Hematopoietic multipotent progenitor cell treated with erythropoietin and hydrocortisone succinate and interleukin-3 and kit ligand, for 6 days (in vitro differentiated cells): ENCODE measurements at places on chromosomes 16 and 17.

- DNase-seq = no peak
Measured at GRCh38 chr17:64951877-64952276, 32.6 kb upstream of the LRRC37A3 start.

GRCh38 chr17:50425682-50426471 is at the start of gene ACSF2:
Gene ACSF2, plus strand, starts transcription at chr17:50426218. Its CDS starts 44 bp downstream, at chr17:50426262.
- DNase-seq = peak; percentile 77

GRCh38 chr16:51312363-51313150 is 161.5 kb upstream of the SALL1 start:
- no peak for DNase-seq

GRCh38 chr16:888901-889570 is 81.7 kb downstream of the LMF1 start:
- DNase-seq = no peak

DNA sequence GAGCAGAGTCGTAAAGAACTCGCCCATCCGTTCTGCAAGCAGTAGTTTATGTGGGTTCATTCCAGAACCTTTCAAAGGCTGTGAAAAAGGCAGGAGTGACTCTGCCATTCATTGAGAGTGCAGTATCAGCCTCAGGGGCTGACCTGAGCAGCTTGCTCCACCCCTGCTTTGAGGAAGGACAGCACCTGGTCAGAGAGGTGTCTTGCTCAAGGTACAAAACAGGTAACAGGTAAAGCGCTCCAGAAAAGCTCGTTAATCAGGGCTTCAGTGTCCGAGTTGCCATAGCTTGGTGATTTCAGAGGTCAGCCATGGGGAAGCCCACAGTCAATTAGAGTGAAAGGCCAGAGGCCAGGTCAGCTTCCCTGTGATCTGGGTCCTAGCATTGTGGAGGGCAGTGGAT is 251.1 kb downstream of the ABCC12 start:
- DNase-seq = no peak

GRCh38 chr17:18229771-18230170 is 4.3 kb downstream of the LLGL1 start:
- DNase-seq = no peak

DNA sequence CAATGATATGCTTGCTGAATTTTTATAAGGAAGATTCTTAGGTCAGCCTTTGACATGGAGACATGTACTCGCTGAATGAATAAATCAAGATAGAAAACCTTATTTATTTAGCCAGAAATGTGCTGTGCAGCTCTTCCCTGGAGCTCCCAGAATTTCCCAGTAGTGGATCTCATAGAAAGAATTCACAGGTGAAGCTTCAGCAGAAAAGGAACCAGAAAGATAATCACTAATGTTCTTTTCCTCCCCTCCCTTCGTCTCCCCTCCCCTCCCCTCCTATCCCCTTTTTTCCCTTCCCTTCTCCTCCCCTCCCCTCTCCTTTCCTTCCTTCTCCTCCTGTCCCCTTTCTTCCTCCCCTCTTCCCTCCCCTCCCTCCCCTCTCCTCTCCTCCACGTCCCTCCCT is 158.2 kb downstream of the MAP2K6 start:
- DNase-seq = no peak

DNA sequence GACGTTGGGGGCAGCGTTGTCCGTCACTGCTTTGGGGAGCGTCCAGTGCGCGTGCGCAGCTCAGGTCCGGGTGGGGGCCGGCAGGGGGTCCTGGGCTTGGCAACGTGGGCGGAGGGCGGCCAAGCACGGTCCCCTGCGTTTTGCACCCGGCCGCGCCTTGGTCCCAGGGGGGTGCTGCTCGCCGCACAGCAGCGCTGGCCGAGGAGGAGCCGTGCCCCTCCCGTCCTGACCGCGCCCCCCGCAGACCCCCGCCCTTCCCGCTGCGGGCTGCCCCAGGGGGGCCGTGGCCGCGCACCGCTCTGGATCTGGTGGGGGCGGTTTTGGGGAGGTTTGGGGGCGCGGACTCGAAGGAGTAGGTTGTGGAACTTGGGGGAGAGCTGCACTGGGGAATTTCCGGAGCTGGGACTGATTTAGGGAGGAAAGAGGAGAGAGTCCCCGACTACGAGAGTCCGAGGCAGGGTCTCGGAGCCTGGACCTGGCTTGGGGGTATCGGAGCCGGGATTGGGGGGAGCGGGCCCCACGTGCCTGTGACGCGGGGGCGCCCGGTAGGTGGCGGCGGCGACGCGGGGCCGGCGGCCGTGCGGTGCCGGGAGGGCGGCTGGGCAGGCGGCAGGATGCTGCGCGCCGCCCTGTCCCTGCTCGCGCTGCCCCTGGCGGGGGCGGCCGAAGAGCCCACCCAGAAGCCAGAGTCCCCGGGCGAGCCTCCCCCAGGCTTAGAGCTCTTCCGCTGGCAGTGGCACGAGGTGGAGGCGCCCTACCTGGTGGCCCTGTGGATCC is at the start of gene SLC9A5:
Gene SLC9A5 (plus strand): TSS at position 579 of the 777 bp plus-strand sequence. CDS start 36 bp downstream, at position 615.
- DNase-seq = no peak

DNA sequence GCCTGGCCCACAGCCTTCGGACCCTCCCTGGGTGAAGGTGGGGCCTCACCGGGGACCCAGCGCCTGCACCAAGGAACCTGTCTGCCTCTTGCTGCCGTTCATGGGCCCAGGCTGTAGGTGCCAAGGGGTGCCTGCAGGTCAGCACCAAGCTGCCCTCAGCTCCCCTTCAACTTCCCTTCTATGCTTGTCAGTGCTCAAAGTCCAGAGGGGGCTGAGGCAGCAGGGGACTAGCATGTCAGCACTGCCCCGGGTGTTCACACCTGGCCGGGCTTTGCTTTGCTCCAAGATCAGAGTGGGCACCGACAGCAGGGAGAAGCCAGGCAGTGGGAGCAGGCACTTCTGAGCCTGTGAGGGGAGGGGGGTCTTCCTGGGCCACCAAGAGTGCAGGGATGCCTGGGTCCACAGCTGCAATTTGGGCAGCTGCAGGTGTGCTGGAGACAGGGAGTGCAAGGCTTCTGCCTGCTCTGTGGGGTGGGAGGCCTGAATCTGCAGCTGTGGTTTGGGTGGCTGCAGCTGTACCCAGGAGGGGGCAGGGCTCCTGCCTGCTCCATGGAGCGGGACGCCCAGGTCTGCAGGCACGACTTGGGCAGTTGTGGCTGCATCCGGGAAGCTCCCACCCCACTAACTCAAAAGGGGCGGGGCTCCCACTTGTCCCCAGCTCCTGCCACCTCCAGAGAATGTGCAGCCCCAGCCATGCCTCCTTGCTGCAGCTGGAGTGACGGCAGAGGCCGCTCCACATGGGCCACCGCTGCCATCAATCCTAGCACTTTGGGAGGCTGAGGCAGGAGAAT is 27.6 kb upstream of the PRM1 start:
- DNase-seq = peak; percentile 18

GRCh38 chr17:32492648-32493289 is 6.0 kb downstream of the CDK5R1 start:
- no peak for DNase-seq

- no peak for DNase-seq
Measured at GRCh38 chr17:9521062-9521461, 54.6 kb downstream of the STX8 start.

DNA sequence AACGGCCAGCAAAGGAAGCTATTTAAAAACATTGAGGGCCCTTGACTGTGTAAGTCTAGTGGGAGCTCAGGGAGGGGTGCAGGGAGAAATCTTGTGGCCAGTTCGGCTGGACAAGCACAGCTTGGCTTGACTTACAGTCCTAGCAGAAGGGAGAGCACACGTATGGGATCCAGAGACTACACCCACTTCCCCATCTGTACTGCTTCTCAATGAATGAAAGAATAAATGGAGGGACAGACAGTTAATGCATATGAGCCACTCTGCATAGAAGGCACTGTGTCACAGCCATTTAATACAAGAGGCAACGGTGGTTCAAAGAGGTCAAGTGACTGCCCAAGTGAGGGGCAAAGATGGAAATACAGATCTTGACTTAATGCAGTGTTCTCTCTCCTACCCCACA is 15.5 kb downstream of the GTF3C1 start:
- no peak for DNase-seq

GRCh38 chr17:28086519-28086918 is 44.0 kb downstream of the NLK start:
- DNase-seq = no peak

GRCh38 chr16:66275775-66276428 is 90.6 kb upstream of the CDH5 start:
- peak; percentile 70 for DNase-seq
